ENCODE measurements at places on chromosomes 5 and 9.

DNA sequence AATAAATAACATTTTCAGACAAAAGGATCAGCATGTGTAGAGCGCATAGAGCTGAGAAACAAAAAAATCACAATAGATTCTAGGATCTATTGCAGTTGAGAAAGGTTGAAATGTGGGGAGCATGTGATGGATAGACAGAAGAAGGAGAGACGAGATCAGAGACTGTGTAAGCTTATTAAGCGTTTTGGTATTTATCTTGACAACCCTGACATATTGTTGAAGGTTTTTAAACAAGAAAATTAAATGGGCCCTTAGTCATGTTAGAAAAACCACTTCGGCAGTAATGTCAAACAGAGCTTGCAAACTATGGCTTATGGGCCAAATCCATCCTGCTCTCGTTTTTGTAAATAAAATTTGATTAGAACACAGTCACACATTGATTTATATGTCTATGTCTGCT is 200.5 kb upstream of the KLF4 start:
- DNase-seq, result peak; percentile 35

DNA sequence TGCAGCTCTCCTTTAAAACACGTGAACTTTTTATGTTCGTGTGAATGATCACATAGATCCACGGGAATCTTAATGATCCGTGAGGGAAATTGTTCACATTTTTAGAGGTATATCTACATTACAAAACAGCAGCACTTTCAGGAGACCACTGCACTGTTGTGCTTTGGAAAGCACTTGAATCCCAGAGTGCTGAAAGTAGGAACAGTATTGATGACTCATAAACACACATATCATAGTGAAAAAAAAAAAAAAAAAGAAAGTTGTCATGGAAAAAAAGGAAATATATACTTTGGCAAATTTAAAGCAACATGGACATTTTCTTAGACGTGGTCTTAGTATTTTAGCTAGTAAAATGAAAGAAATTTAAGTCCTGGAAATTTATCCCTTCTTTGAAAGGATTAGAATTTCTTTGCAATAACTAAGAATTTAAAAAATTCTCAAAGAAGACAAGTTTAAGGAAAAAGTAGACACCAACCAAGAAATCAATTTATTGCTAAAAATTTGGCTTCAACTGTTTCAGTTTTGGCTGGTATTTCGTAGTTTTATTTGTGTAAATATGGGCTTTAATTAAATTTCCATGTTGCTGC is 55.4 kb downstream of the ADGRV1 start:
- DNase-seq, result no peak

DNA sequence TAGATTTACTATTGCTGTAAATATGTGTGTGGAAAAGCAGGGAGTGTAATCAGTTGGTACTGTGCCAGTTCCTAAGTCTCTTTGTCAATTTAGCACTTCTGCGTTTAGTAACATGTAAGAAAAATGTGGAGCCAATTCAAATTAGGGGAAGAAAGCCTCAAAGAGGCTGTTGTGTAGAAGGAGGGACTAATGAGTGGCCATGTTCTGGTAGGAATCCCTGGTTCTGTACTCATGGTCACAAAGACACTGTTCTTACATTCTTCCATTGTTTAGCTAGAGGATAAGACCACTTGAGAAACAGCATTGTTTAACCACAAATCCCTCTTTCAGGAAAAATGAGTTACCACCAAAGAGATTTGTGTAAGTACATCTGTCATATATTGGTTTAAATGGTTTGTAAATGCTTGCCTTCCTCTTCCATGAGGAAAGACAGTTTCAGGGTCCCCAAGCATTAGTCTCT is 14.9 kb downstream of the ARHGEF28 start:
- DNase-seq, result peak; percentile 56

- DNase-seq, result no peak
These were observed 160.7 kb upstream of the MEF2C start for GRCh38 chr5:89043676-89044075.

- no peak for DNase-seq
These were observed 611.1 kb downstream of the ACTL7B start for GRCh38 chr9:108244686-108245085.

GRCh38 chr9:86352440-86353077 is 1.7 kb downstream of the TUT7 start:
- DNase-seq, result no peak

DNA sequence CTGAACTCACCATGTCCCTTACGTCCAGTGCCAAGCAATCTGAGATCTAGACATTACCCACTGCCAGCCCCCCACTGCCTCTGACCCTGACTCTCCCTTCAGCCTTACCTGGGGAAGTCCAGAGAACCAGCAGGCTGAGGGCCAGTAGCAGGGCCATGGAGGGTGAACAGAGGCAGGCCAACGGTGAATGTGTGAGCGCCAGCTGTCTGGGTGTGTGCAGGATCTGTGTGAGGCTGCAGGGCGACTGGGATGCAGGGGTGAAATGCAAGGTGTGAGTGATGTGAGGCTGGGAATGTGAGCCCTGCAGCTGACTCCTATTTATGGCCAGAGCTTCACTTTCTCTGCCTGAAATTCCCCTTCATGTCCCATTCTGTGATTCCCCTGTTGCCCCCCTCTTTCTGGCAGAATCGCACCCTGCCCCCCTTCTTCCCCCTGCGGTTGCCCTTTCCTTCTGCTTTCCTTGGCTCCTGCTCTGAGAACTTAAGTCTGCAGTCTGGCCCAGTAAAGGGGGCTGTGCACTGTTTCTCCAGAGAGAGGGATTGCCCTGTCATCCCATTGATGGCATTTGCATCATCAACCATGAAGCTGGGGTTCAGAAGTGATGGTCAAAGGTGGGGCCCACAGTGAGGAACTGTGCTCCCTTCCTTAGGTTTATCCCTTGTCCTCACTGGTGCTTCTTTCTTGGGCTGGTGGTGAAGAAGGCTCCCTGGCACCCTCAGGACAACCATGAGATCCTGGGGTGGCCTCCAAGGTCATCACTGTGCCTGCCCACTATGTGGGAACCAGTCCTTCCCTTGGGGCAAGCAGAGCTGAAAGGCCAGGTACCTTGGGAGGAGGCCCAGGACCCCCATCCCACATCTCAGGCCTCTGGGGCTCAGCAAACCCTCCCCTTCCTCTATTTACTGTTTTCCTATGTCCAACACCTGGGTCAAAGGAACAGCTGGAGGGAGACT is at the start of gene CCL19:
Gene CCL19, minus strand, starts transcription at position 294 of the 953 bp plus-strand sequence. Its CDS starts 137 bp downstream, at position 157.
- no peak for DNase-seq

DNA sequence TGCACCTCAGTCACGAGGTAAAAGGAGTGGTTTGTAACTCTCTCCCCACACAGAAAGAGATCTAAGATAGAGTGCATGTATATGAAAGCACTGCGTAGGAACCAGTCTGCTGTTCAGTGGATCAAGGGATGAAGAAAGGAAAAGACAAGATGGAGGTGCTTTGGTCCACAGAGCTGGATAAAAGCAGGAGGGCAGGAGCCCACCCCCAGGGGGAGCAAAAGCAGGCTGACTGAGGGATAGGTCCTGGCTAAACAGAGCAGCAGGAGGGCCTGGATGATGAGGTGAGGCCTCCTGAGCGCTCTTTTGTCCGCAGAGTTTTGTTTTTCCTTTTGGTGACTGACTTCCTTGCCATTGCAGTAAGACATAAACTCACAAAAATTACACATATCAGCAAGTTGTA is 293.5 kb upstream of the C9orf72 start:
- DNase-seq, result no peak

- peak; percentile 33 for DNase-seq
These were observed 38.0 kb downstream of the MTMR12 start for GRCh38 chr5:32274548-32275395.

DNA sequence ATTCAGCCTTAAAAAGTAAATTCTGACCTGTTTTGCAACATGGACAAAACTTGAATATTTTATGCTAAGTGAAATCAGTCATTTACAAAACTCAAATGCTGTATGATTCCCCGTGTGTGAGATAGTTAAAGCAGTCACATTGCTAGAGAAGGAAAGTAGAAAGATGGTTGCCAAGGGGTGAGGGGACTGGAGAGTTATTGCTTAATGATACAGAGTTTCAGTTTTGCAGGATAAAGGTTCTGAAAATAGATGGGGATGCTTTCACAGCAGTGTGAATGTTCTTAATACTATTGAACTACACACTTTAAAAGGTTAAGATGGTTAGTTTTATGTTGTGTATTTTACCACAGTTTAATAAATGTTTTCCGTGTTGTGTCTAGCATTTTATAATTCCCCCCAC is 51.2 kb downstream of the SGCD start:
- DNase-seq, result no peak

GRCh38 chr5:134145041-134145757 is 30.7 kb downstream of the TCF7 start:
- DNase-seq, result no peak

- DNase-seq, result no peak
These were observed 307.3 kb downstream of the FBXL7 start for GRCh38 chr5:15807248-15807647.

GRCh38 chr5:7876867-7877266 is 7.9 kb downstream of the MTRR start:
- no peak for DNase-seq

DNA sequence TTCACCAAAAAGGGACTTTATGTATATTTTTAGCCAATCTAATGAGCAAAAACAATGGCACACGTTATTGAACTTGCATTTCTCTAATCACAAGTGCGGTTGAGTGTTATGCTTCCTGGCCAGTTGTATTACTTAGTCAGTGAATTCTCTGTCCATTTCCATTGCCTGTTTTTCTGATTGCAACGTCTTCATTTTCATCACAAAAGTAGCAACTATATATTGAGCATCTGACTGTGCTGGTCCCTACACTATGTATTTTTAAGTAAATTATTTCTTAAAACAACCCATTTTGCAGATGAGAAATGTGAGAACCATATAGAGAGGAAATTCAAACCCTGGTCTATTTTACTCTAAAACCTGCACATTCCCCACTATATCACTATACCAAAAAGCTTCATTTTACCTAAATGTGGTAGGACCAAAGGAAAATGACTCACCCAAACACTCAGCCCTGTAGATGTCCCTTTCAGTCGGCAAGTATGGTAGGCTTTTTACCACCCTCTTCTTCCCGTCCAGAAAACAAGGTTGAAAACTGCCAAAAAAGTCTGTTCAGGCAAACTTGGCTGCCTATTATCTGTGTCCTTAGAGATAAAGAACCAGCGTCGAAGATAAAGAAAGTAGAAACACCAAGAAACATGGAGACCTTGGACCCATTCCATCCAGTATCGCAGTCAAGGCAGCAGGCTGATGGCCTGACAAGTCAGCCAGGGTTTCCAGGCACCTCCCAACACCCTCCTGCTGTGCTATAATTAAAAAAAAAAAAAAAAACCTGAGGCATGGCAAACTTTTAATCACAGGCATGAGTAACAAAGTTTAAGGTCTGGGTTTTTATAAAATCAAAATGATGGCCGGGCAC is 18.8 kb upstream of the FAM13B start:
- no peak for DNase-seq

GRCh38 chr5:103410172-103410571 is 151.6 kb downstream of the MACIR start:
- DNase-seq, result no peak

- no peak for DNase-seq
These were observed 7.4 kb upstream of the FBXO10 start for GRCh38 chr9:37583522-37584121.

DNA sequence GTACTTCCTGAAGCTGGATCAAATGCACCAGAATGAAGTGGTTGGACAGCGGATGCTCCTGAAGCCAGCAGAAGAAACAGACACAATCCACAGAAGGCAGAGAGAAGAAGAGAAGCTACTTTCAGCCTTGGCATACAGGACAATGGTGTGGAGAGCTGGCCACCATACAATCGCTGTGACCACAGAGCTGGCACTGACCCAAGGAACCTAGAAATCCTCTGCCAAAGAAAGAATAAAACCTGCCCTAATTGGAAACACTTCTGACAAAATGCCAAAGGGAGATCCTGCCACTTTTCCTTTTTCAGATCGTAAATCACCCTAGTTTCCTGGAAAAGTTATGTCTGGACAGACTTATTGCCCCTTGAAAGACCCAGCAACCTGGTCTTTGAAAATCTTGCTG is 77.8 kb downstream of the BAAT start:
- DNase-seq, result peak; percentile 50

GRCh38 chr9:92402826-92403745 is 1.3 kb downstream of the OGN start:
- DNase-seq, result no peak

DNA sequence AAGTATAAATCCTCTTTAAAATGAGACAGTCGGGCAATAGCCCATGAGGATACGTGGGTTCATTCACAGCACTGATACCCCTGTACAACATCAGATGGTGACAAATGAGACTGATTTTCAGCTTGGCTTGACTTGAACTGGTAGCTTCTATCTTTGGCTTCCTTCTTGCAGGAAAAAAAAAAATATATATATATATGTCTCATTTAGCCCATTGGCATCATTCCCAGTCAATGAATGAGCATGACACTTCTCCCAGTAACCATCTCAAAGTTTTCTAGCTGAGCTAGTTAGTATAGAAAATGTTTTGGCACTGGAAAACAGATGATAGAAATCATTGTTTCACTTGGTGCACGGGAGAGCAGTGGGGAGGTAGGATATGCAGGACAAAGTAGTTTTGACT is 222.5 kb upstream of the TAS2R1 start:
- no peak for DNase-seq

GRCh38 chr9:119736491-119737454 is 367.5 kb upstream of the BRINP1 start:
- peak; percentile 45 for DNase-seq

DNA sequence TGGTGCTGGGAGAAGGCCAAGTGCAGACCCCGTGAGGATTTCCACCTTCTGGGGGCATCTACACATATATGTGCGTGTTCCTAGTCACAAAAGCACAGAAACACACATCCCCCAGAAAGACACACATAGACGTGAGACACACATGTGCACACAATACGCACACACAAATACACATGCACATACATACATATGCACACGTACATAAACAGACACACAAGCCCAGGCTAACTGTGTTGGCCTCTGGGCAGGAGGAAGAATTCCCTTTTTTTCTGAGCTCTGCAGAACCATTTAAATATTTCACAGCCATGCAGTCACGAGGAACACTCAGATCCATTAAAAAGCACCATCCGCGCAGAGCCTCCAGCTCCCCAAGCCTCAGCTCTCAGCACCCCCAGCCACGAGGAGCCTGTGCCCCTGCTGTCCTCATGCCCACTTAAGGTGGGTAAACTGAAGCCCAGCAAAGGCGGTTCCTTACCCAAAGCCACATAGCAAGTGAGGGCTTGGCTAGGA is 5.3 kb downstream of the NINJ1 start:
- no peak for DNase-seq

- DNase-seq, result no peak
These were observed 56.2 kb downstream of the SSBP2 start for GRCh38 chr5:81694726-81695125.

- no peak for DNase-seq
These were observed 40.1 kb upstream of the KIAA1958 start for GRCh38 chr9:112446526-112446925.

GRCh38 chr5:116032094-116032517 is at the start of gene ARL14EPL:
Gene ARL14EPL, plus strand, starts transcription at chr5:116032472. Its CDS starts 18,994 bp downstream, at chr5:116051466.
- DNase-seq, result no peak

- DNase-seq, result no peak
These were observed 82.5 kb upstream of the HMHB1 start for GRCh38 chr5:143729334-143729946.

All from NCI-H82 (cell line).